ENCODE measurements at places on chromosomes 16 and 17.

GRCh38 chr16:1002399-1003166, 21.0 kb downstream of the SOX8 start:
- peak; percentile 53 for DNase-seq

DNA sequence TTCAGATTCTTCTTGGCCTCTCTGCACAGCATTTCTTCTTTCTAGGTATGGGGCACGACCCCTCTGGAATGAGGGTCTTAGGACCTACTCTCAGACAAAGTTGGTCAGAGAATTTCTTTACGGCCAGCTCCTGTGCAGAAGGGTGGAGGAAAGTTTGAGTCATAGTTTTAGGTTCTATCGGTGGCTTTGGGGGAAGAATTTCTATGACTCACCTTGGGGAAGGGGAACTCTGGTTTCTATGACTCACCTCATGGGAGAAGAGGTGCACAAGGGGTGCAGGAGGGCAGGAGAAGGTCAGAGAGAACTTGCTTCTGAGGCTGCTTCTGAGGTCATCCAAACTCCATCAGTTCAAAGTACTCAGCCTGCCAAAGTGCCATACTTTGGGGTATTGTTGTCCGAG, 2.5 kb upstream of the ABCC12 start:
- DNase-seq: no peak

DNA sequence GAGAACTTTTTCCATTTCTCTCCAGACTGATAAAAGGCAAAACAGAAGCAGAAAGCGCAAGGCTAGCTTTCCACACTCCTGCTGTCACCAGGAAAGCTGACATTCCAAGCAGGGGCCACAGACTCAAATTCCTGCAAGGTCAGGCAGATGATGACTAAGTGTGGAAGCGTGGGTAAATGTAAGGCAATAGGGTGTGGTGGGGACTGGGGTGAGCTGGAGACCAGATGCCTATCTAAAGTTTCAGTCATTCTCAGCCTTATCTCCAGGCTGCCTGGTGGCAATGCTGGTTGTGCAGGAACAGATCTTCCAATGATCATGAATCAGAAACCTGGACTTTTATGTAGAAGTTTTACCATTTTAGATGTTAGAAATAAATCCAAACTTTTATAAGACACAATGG, 224.1 kb downstream of the GSG1L start:
- DNase-seq: no peak

DNA sequence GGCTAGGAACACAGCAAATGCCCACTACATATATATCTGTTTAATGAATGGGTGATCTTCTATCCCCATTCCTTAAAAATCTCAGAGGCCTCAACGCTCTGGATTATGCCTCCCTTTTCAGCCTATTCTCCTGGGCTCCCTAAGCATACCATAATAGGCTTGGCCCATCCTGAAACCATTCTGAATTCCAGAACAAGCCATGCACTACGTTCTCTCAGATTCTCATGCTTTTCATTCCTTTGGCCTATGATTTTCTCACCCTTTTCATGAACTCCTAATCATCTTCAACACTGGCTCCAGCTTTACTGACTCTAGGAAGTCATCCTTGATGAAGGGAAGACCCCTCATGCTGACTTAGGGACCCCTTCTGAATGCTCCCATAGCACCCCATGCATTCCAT, 71.1 kb downstream of the RPGRIP1L start:
- no peak for DNase-seq

DNA sequence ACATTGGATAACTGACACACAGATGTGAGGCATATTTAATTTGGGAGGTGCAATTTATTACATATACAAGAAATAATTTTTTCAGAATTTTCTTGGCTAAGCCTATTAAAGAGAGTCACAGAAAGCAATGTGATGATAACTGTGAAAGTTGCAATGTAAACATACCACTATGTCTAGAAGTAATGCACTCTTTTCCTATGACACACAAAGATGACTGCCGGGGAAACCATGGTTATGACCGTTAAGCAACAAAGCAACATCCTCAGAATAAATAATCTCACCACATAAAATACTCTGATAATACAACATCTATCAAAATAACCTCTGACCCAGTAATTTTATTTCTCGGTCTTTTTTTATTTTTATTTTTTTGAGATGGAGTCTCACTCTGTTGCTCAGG, 10.5 kb upstream of the QRICH2 start:
- no peak for DNase-seq

GRCh38 chr16:55839115-55839514, 6.2 kb upstream of the CES1 start:
- DNase-seq: no peak

- DNase-seq: no peak
Measured at GRCh38 chr17:72381597-72382397, 261.0 kb downstream of the SOX9 start.

- no peak for DNase-seq
Measured at GRCh38 chr16:9068886-9069285, 22.6 kb upstream of the HAPSTR1 start.

DNA sequence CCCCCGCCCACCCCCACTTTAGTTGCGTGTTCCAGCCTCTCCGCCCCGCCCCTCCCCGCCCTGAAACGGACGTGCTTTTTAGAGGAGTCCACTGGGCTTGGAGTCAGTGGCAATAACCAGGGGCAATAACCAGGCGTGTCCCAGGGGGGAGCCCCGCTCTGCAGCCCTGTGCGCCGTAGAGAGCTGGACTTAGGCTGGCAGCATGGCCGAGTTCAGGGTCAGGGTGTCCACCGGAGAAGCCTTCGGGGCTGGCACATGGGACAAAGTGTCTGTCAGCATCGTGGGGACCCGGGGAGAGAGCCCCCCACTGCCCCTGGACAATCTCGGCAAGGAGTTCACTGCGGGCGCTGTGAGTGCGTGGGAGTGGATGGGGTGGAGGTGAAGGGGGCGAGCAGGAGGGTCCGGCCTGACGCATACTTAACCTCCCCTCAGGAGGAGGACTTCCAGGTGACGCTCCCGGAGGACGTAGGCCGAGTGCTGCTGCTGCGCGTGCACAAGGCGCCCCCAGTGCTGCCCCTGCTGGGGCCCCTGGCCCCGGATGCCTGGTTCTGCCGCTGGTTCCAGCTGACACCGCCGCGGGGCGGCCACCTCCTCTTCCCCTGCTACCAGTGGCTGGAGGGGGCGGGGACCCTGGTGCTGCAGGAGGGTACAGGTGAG, at the start of gene ALOX15B:
TSS of gene ALOX15B (plus strand) at position 106 of the 657 bp plus-strand sequence. CDS start at position 203, 97 bp downstream.
- DNase-seq: no peak

DNA sequence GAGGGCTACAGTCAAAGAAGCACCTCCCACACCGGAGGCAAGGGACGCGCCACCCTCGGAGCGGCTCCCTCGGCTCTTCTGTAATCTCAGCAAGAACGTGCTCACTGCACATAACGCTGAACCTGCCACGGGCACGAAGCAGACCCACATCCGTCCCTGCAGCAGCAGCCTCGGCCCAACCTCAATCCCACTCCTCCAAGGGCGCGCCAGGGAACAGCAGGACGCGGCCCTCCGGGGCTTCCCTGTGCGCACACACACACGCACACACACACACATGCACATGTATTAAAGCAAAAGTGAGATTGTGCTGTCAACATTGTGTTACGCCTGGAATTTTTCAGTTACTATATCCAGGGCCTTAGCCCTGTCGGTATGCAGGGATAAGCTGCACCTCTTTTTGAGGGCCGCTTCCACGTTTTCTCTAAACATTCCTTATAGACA, 54.0 kb downstream of the TBC1D16 start:
- no peak for DNase-seq

- DNase-seq: no peak
Measured at GRCh38 chr17:7017827-7018200, 5.0 kb upstream of the BCL6B start.

DNA sequence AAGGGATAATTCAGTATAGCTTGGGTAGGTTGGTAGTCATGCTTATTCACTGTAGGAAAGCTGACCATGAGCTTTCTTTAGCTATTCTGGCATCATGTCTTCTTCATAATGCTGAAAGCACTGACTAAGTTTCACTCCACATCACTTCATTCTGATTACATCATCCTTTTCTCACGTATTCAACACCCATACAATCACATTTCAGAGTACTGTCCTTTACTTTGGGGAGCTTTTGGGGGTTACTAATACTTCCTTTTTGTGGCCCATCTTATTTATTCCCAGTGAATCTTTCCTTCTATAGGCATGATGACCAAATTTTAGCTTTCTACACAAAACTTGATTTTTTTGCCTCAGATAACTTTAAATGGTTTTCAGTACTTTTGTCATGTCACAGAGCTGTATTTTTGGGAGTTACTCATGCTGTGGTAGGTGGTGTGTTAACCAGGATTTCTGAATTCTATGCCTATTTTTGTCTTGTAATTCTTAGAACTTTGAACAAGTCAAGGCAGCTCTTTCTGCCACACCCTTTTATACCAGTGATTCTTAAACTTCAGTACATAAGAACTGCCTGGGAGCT, 23.5 kb downstream of the TADA2A start:
- no peak for DNase-seq

DNA sequence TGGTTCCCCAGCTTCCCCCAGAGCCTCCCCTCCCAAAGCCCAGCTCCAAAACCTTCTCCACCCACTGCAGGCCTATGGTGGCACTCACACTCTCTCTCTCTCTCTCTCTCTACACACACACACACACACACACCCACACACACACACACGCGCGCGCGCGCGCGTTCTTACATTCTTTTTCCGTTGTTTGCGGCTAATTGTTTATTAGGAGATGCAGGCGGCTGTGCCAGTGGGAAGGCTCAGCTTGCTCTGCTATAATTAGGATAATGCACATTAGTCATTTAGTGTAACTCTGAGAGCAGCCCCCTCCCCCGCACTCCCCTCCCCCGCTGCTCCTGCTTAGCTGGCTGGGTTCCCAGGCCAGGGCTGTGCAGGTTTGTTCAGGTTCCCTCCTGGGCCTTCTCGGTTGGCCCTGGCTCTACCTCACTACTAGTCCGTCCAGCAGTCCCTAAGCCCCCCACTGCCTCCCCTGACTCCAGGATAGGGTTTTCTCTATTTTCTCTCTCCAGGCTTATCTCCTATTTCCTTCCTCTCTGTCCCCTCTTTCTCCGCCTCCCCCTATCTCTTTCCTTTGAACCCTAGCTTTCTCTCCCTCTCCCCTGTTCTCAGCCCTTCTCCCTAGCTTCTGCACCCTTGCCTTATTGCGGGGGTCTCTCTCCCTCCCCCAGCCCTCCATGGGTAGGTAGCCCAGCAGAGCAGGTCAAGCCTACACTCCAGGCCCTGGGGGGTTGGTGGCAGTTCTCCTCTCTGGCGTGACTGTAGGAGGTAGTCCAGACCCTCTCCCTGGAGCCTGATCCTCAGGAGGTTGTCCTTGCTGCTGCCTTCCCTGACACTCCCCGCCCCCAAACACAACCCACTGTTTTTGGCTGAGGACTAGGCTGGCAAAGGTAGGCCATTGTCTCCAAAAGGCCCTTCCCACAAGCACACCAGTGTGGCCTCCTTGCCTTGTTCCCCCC, 34.0 kb downstream of the TMEM132E start:
- no peak for DNase-seq

DNA sequence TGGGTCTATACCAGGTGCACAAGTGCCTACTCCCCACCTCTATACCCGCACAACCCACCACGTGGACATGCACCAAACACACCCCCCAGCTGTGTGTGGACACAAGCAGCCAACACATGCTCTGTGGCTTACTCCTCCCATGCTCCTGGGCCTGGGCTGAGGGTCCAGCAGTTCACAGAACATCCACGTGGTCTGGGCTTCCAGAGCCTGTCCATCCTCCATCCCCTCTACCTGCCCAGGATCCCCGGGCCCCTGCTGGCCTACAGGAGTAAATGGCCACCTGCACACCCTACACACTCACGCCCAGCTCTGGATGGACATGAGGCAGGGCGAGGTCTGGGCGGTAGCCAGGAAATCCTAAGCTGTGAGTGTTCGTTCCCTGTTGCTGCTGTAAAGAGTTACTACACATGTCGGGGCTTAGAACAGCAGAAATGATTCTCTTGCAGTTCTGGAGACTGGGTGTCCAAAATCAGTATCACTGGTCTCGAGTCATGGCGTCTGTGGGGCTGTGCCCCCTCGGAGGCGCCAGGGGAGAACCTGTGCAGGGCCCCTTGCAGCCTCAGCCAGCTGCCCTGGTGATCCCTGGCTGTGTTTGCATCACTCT, 15.0 kb upstream of the RAI1 start:
- DNase-seq: no peak

DNA sequence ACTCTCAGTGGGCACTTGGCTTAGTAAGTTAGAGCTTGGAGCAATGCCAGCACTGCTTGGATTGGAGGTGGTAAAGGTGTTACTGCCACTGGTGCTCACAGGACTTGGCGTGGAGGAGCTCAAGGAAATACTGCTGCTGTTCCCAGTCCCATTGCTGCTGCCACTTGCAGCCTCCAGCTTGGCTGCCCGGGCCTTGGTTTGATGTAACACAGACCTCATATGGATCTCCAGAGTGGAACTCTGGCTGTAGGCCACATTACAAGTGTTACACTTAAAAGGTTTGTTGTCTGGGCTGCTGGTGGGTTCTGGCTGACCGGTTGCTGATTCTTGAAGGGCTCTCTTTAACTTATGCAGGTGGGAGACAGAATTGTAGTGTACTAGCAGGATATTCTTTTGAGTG, 250.3 kb downstream of the ZFHX3 start:
- DNase-seq: no peak

DNA sequence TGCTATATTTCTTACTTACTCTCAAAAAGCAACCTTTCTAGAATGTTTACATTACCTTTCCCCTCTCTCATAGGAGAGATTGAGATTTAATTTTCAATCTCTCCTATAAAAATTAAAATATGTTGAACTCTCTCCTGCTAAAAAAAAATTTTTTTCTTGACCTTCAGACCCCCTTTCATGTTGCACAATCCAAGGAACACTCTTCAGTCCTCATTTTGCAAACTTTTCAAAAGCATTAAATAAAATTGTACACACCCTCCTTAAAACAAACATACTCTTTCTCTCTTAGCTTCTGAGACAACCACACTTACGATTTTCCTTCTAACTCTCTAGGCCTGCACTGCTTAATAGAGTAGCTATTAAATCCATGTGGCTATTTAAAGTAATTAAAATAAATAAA, 8.6 kb upstream of the ABCA6 start:
- no peak for DNase-seq

GRCh38 chr17:74860229-74860871, 665 bp upstream of the GRIN2C start:
- no peak for DNase-seq

DNA sequence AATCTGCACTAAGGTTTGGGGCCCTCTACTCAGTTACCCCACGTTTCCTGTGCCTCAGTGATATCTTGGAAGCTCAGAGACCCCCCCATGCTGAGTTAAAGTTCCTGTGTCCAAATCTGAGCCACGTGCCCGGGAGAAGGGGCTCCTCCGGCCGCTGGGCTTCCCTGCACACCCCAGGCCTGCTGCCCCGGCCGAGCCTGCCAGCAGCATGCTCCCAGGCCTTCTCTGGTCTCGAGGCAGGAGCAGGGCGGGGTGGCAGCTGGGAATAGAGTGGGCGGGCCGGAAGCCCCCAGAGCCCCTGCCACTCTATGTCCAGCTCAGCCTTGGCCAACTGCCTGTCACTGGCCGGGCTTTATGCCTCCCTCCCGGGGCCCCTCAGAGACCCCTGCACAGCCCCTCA, 5.6 kb upstream of the VASN start:
- no peak for DNase-seq

- DNase-seq: no peak
Measured at GRCh38 chr17:68719431-68719830, 118.3 kb upstream of the FAM20A start.
